T-helper 17 cell (primary cell): ENCODE measurements at places on chromosomes 4 and X.

DNA sequence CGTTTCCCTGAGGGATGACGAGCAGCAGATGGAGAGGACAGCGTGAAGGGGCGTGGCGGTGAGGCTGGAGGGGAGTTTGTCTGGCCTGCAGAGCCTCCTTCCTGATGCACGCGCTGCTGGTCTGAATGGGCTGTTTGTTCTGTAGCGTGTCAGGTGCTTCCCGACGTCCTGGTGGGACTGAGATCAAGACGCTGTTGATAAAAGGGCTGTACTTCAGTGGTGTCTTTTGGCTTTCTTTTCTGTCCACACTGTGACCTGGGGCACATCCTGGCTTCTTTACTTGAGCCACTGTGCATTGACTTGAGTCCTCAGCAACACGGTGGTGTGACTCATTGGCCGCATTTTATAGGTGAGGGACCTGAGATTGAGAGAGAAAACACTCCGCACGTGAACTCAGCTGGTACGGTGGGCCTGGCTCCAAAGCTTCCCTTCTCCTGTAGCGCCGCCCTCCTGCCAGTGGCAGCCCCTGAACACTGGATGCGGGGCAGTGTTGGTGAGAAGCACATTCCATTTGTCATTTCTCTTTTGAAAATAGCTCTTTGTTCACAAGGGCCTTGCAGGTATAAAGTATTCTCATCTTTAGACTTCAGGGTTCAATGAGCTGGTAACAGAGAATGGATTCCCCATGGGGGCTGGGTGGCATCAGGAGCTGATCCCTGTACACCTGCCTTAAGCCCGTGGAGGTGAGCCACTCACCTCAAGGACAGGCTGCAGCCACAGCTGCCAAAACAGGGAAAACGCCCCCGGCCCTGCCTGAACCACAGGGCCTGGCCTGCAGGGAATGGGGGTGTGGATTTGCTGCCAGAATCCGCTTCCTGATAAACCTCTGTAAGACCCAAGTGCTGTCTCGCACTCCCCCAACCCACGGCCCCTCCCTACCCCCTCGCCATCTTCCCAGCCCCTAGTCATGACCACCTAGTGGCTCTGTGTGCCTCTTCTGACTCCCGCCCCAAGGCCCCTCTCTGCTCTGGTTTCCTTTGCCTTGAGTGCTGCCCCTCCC, 29.2 kb downstream of the NSG1 start:
- peak; percentile 5 for DNase-seq

DNA sequence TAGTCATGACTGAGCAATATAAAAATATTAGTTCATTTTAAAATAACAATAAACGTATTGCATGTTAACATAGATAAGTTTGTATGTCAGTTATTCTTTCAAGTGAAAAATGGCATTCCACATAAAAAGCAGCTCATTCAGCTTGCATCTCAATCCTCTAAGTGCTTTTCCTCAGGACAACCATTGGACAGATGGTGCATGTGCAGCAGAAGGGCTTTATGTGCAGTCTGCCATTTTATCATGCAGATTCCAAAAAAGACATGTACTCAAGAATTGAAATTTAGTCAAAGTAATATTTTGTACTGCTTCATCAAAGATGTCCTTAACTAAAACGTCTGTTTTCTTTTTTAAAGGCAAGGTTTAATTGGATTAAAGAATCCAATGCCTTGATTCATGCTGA, 93.4 kb downstream of the RS1 start:
- no peak for DNase-seq

- no peak for DNase-seq
These were observed 345.3 kb downstream of the MAPK10 start for GRCh38 chr4:86014599-86014998.

- no peak for DNase-seq
These were observed 50.0 kb upstream of the GPC4 start for GRCh38 chrX:133465254-133465653.

- DNase-seq: no peak
These were observed 1.2 kb upstream of the HTN3 start for GRCh38 chr4:70027011-70027410.

DNA sequence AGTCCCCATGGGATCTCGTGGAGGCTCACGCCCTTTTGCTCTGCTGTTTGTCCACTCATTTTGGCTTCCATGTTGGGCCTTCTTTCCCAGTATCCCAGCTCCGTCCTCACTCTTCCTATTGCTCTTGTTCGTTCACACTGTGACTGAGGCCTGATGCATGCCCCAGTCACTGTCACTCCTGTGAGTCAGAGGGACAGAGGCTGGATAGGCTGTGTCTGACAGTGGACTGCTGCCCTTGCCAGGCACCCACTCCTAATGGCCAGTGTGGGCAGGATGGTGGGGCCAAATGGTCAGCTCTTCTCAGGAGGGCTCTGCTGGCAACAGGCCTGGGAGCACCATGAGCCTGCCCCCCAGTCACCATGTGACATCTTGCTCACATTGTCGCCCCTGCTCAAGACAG, 40.0 kb downstream of the HADH start:
- DNase-seq: no peak

DNA sequence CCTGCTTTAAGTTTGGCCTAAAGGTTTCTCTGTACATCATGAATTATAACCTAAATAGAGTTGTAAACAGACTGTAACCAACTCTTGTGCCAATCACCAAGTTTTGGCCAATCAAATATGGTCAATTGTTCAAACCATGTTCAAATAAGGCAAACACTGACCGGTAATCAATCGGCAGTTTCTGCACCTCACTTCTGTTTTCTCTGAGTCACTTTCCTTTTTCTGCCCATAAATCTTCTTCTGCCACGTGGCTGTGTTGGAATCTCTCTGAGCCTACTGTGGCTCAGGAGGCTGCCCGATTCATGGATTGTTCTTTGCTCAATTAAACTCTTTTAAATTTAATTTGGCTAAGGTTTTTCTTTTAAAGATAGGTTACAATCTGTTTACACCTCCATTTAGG, 16.5 kb upstream of the ENPP6 start:
- no peak for DNase-seq

GRCh38 chr4:127579821-127580220, 52.9 kb upstream of the INTU start:
- DNase-seq: no peak

DNA sequence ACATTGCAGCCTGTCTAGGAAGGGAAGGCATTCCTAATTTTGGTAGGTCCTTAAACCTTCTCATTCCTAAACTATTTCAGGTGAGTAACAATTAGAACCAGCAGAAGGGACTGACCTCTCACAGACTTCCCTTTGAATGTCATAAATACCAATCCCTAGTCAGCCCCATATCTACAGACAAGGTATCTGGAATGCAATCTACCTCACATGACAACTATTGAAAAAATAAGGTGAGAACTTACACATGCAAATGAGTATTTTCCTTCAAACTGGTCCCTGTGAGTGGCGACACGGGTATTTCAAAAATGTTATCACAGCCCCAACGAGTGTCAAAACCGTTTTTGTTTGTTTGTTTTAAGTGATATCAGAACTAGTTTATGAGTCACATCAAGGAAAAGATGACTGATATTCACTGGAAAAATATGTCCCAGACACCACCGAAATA, 102.4 kb upstream of the VCX2 start:
- no peak for DNase-seq

DNA sequence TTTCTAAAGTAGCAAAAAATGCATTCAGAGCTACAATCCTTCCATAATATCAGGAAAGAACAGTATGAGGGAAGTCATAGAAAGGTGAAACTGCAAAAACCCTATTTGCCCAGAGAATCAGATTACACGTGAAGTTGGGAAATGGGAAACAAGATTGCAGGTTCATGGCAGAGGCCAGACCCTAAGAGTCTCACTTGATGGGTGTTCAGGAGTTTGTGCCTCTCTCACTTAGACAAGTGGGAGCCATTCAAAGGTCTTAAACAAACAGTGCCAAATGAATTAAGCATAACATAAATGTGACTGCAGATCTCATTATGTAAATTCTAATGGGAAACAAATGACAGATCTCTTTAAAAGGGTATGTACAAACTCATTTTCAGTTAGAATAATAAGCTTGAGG, 91.6 kb downstream of the ARAP2 start:
- no peak for DNase-seq

DNA sequence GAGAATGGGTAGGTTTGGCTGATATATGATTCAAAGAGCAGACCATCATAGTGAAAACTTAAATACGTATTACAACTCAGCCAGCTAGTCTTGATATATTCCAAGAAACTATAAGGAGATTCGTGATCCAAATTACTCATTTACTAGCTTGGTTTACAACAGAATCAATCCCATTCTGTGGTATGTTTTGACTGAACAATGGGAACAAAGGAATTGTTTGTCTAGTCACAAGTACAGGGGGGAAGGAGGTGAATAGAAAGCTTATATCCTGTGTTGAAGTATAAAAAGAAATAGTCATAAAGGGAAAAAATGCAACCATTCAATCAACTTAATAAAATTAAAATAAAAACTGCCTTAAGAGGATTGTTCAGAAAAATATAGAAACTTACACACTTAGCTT, 17.0 kb downstream of the C4orf54 start:
- no peak for DNase-seq

GRCh38 chr4:157223456-157223855, 2.9 kb downstream of the GRIA2 start:
- DNase-seq: no peak

GRCh38 chr4:25723409-25723808, 67.8 kb downstream of the SLC34A2 start:
- DNase-seq: no peak

DNA sequence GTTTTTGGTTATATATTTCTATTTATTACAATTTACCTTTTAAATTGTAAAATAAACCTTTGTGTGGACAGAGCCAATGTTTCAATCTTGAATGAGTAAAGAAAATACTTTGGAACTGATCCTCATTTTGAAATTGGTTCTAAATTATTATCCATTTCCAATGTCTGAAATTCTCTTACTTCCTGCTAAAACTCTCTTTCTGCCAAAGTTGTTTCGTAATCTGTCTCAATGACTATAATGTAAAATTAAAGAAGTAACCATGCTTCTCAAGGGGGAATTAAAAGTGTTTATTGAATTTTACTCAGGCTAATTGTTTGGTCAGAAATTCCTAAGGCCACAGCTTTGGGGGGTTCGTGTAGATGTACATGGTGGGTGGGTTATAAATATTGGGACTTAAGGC, 34.8 kb downstream of the YIPF6 start:
- DNase-seq: no peak

- DNase-seq: no peak
These were observed 66.1 kb upstream of the ENPP6 start for GRCh38 chr4:184283659-184284335.

- DNase-seq: no peak
These were observed 154.0 kb downstream of the BTC start for GRCh38 chr4:74640111-74640903.

DNA sequence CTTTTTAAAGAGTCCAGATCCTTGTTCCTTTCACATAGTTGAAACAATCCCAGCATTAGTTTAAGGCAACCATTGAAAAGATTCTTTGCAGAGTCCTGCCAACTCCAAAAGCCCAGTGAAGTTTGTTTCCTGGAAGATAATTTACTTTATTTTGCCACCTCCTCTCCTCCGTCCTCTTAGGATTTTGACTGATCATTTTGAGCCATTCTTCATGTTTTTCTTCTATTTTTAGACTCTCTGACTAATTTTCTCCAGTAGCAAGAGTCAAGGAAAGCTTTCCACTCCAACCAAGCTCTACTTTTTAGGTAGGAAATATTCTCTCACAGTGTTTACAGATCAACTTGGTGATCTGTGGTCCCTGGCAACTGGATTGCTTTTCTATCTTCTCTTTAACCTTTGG, 10.3 kb downstream of the NCBP2L start:
- no peak for DNase-seq

- no peak for DNase-seq
These were observed 176.4 kb upstream of the FMR1 start for GRCh38 chrX:147735364-147735763.

GRCh38 chr4:155675709-155676429, 9.2 kb downstream of the GUCY1A1 start:
- DNase-seq: no peak

GRCh38 chr4:149531861-149532260, 283.8 kb downstream of the IQCM start:
- no peak for DNase-seq

DNA sequence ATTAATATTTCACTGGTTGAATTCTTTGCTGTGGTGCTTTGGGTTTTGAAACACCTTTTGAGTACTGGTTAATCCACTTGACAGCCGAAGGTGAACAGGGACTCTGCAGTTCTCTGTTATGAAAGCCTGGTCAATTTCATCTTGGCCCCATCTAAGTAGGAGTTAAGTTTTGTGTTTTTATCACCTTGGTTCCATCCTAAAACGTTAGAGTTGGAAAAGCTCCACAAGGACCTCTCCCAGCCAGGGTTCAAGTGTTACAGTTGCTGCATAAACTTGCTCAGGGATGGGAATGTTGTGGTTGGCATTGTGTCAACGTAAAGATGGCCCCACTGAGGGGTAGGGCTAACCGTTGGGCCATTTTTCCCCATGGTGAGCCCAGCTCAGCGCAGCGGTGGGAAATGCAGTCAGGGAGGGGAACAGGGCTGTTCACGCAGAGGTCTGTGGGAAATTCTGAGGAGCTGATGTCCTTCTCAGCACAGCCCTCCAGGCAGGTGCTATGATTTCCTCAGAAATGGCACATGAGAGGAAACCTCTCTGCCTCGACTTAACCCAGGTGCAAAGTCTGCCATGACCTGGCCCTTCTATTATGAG, 188.7 kb downstream of the STIM2 start:
- no peak for DNase-seq

- no peak for DNase-seq
These were observed 132.4 kb upstream of the USP9X start for GRCh38 chrX:40952855-40953254.

- DNase-seq: no peak
These were observed 63.9 kb upstream of the TRIM2 start for GRCh38 chr4:153140294-153140693.

DNA sequence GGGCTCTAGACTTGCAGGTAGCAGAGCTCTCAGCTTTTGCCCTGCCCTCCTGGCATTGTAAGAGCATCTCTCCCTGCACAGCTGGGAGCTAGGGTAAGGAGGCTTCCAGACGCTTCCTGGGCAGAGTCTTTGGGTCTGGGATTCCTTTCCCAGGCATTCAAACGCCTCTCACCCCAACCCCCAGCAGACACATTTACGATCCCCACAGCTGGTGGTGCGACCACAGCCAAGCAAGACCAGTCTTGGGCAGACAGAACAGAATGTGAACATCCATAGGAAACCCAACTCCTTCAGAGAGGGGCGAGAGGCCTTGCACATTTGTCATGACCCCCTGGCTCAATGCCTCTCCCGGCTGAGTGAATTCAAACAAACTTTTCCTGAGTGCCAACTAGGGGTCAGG, 38.1 kb upstream of the CD99L2 start:
- DNase-seq: no peak

DNA sequence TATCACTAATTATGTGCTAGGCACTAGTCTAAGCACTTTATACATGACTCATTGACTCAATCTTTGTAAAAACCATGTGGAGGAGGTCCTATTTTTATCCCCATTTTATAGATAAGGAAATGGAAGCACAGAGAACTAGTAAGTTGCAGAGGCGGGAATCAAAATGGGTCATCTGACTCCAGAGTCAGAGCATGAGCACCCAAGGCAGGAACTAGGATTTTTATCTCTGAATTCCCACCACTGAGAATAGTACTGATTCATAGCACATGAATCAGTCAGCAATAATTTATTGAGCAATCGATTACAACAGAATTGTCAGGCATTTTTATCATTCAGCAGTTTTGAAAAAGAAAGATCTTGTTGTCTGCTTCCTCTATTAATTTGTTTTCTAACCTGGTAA, 19.3 kb downstream of the SCARB2 start:
- DNase-seq: no peak

GRCh38 chrX:7054219-7055216, 93.0 kb upstream of the STS start:
- no peak for DNase-seq

GRCh38 chr4:102981005-102981404, 38.5 kb downstream of the SLC9B1 start:
- no peak for DNase-seq

GRCh38 chr4:39362827-39363226, 3.3 kb downstream of the RFC1 start:
- DNase-seq: no peak
